Left ventricle myocardium inferior (tissue), 1 donor: ENCODE measurements at places on chromosomes 2 and 18. TPM values are rescaled to one million over a fixed set of nuclear protein-coding genes. Genes with fewer than 3 reads are reported as not detected.

Gene NFATC1
- 18.3 TPM for total RNA-seq

Gene CDH7
- total RNA-seq, result not detected

Gene NPAS2
- total RNA-seq, result 51.0 TPM

- no peak overlapping the region for H3K27ac ChIP-seq
- no peak for DNase-seq
- H3K4me1 ChIP-seq, result peaks cover 20% of the 10 kb centered on the region
- H3K27me3 ChIP-seq, result no peaks in the 10 kb centered on the region
- no peak overlapping the region for H3K4me3 ChIP-seq
Measured at GRCh38 chr2:236874866-236875481, 210.7 kb upstream of the COPS8 start.

Gene LRP1B
- 0.08 TPM for total RNA-seq

DNA sequence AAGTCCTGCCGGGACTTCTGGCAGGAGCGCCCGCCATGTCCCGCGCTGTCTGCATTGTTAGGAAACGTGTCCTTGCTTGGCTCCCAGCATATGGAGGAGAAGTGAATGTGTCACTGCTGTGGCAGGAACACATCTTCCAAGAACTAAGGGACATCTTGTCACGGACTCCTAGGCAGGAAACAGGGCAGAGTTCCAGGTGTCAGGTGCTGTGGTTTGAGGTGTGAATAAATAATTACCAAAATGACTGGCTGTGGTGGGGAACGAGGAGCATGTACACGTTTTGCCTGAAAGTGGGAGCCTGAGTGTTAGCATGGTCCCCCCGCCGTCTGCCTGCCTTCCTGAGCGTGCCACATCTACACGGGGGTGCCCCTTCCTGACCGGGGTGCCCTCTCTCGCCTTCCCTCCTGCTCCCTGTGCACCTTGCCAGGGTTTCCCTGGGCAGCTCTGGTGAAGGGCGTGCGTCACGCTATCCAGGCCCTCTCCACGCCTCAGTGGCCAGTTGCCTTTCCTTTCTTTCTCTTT, 237.5 kb downstream of the LDLRAD4 start:
- H3K4me3 ChIP-seq, result no peak overlapping the region
- no peaks in the 10 kb centered on the region for H3K36me3 ChIP-seq
- no peak for DNase-seq
- H3K4me1 ChIP-seq, result peaks cover 50% of the 10 kb centered on the region

GRCh38 chr18:10197097-10197496, 257.3 kb upstream of the APCDD1 start:
- H3K4me1 ChIP-seq, result peaks cover 12% of the 10 kb centered on the region
- H3K36me3 ChIP-seq, result no peaks in the 10 kb centered on the region
- no peaks in the 10 kb centered on the region for H3K27me3 ChIP-seq
